ENCODE measurements at places on chromosomes 7 and 10.

DNA sequence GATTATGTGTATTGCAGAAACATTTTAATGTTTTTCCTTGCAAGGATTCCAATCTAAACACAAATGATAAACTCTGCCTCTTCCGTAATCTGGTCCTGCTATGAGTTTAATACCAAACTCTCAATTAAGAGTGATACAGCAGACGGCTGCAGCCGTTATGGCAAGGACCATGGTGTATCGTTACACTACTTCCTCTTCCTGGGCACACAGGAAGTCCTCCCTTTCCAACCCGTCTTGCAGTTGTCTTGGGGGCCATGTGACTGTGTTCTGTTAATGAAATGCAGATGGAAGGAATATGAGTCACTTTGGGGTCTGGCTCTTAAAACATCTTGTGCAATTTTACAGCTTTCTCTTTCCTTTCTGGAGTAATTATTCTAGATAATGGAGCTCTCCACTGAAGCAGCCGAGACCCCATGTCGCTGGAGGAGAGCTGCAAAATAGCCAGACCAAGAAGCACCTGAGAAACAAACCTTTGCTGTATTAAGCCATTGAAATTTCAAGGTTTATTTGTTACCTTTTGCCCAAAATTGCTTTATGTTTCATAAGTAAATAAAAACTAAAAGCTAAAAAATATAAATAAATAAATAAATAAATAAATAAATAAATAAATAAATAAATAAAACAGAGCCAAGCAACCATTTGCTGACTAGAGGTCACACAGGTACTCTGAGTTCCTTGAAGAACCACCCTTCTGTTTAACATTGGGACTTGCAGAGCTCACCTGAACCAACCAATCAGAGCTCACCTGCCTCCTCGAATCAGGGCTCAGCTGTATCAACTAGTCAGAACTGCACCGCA, 74.7 kb downstream of the FRMPD2 start:
- H3K27ac ChIP-seq = no peak overlapping the region
- no peak for DNase-seq
- no peaks in the 10 kb centered on the region for H3K4me1 ChIP-seq
- H3K27me3 ChIP-seq = no peaks in the 10 kb centered on the region

DNA sequence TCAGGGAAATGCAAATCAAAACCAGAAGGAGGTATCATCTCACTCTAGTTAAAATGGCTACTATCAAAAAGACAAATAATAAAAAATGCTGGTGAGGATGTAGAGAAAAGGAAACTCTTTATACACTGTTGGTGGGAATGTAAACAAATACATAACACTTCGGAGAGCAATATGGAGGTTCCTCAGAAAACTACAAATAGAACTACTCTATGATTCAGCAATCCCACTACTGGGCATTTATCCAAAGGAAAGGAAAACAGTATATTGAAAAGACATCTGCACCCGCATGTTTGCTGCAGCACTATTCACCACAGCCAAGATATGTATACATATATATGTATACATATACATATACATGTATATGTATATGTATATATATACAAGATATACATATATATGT, 94.2 kb downstream of the C10orf90 start:
- no peaks in the 10 kb centered on the region for H3K4me1 ChIP-seq
- no peak overlapping the region for H3K27ac ChIP-seq
- H3K36me3 ChIP-seq = no peaks in the 10 kb centered on the region
- no peaks in the 10 kb centered on the region for H3K27me3 ChIP-seq
- H3K4me3 ChIP-seq = no peak overlapping the region

- no peaks in the 10 kb centered on the region for H3K27me3 ChIP-seq
- H3K27ac ChIP-seq = no peak overlapping the region
- no peaks in the 10 kb centered on the region for H3K4me1 ChIP-seq
- no peaks in the 10 kb centered on the region for H3K36me3 ChIP-seq
Observed at GRCh38 chr7:36599645-36600313, 124.5 kb downstream of the AOAH start.

GRCh38 chr10:58570307-58570723, 57.6 kb downstream of the BICC1 start:
- H3K27ac ChIP-seq = no peak overlapping the region
- no peaks in the 10 kb centered on the region for H3K4me1 ChIP-seq
- H3K27me3 ChIP-seq = no peaks in the 10 kb centered on the region
- H3K4me3 ChIP-seq = no peak overlapping the region

DNA sequence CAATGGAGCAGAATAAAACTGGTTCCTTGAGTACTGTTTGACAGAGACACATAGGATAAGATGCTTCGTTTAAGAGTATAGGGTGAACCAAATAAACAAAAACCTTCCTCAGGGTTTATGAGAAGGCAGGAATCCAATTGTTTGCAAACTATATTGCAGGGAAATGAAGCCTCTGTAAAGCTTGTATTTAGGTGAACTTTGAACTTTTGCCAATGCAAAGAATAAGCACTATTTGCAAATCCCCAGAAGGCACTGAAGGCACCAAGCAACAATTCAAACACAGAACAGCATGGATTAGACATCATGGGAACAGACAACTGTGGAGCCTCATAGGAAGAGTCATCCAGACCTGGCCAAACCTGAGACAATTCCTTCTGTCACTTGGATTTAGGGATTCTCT, 47.1 kb upstream of the WASL start:
- no peaks in the 10 kb centered on the region for H3K36me3 ChIP-seq
- H3K4me3 ChIP-seq = no peak overlapping the region
- no peak overlapping the region for H3K27ac ChIP-seq
- no peak for DNase-seq
- H3K4me1 ChIP-seq = peaks cover 5% of the 10 kb centered on the region

- no peak overlapping the region for H3K4me3 ChIP-seq
- H3K4me1 ChIP-seq = no peaks in the 10 kb centered on the region
- H3K36me3 ChIP-seq = no peaks in the 10 kb centered on the region
Observed at GRCh38 chr7:111676811-111677210, 114.5 kb upstream of the IMMP2L start.

DNA sequence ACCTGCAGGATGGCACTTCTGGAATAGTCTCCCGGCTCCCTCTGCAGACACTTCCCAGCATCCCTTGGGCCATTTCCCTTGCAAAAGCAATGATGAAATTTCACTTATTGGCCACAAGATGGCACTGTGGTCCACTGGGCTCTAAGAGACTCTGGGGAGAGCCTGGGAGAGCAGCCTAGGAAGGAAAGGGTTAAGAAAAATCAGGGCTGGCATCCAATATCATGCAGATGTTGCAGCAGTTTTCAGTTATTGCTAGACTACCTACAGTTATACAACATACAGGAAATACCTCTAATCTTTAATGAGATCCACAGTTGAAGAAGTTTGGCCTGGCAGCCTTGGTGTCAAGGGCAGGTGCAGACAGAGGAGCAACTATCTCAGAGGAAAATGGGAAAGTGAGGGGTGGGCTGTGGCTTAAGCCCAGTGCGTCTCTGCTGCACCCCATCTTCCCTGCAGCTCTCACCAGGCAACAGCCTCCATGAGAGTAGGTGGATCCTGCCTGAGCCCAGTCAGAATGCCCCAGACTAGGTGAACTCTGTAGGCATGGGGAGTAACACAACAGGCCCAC, 100.2 kb upstream of the PRSS58 start:
- no peak for DNase-seq
- H3K27ac ChIP-seq = no peak overlapping the region
- no peaks in the 10 kb centered on the region for H3K4me1 ChIP-seq
- no peaks in the 10 kb centered on the region for H3K27me3 ChIP-seq

GRCh38 chr10:80497187-80498077, 40.3 kb upstream of the SH2D4B start:
- peak overlapping the region; percentile 80 for H3K27ac ChIP-seq
- DNase-seq = peak; percentile 76

DNA sequence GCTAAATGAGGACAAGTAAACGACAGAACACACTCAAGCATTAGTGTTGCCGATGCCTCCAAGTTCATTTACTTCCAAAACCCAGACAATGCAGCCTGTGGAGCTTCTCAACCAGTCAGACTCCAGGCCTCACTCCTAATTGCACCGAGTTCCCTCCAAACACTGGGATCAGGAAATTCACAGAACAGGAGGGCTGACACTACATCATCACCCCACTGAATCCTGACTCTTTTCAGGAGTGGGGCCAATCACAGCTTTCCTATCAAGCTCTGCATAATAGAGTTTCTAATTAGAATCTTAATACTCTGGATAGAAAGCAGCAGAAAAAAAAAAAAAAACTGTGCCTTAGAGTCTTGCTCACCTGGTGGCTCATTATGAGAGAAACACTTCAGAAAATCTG, 103.7 kb downstream of the GLI3 start:
- DNase-seq = no peak
- no peaks in the 10 kb centered on the region for H3K4me1 ChIP-seq
- H3K4me3 ChIP-seq = no peak overlapping the region
- H3K36me3 ChIP-seq = no peaks in the 10 kb centered on the region
- H3K27me3 ChIP-seq = no peaks in the 10 kb centered on the region

GRCh38 chr7:30238721-30239441, 45.5 kb upstream of the ZNRF2 start:
- H3K27me3 ChIP-seq = no peaks in the 10 kb centered on the region
- DNase-seq = no peak
- H3K4me3 ChIP-seq = no peak overlapping the region
- peaks cover 21% of the 10 kb centered on the region for H3K4me1 ChIP-seq
- H3K36me3 ChIP-seq = no peaks in the 10 kb centered on the region
- H3K27ac ChIP-seq = no peak overlapping the region

DNA sequence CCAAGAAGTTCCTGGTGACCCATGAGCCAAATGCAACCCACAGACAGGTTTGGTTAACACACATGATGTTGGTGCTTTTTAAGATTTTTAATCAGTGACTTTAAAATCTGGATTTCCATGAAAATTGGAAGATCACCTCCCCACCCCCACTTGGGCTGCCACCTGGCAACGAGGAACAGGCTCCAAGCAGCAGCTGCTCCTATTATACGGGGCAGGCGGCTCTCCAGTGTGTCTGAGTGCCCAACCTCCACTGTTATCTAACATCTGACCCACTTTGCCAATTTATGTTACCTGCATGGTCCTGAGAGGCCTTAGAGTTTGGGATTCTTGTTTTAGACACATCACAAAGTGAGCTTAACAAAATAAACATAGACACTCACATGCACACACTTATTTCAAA, 56.4 kb downstream of the SGMS1 start:
- no peaks in the 10 kb centered on the region for H3K27me3 ChIP-seq
- peaks cover 14% of the 10 kb centered on the region for H3K4me1 ChIP-seq
- DNase-seq = no peak

DNA sequence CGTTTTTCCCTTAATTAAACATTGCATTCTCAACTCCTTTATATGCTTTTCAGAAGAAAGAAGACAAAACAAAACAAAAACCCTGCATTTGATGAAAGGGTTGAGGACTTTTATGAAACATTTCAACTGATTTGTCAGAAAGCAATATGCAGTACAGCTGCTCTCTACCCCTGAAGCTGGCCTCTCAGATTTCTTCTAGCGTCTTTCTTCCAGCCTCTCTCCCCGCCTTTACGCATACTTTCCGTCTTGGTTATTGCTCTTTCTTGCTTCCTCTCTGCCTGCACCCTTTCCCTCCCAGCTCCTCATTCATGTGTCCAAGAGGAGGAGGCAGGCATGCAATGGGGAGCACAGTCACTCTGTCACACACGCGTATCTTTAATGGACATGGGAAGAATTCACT, 91.0 kb upstream of the COL1A2 start:
- H3K27ac ChIP-seq = peak overlapping the region; percentile 63
- H3K4me3 ChIP-seq = no peak overlapping the region
- no peaks in the 10 kb centered on the region for H3K36me3 ChIP-seq
- H3K27me3 ChIP-seq = no peaks in the 10 kb centered on the region

- no peak for DNase-seq
- no peaks in the 10 kb centered on the region for H3K27me3 ChIP-seq
- H3K27ac ChIP-seq = no peak overlapping the region
- H3K4me1 ChIP-seq = peaks cover 39% of the 10 kb centered on the region
- H3K4me3 ChIP-seq = no peak overlapping the region
Observed at GRCh38 chr10:7786430-7786829, 1.4 kb downstream of the KIN start.

GRCh38 chr10:18619016-18619415, 32.4 kb downstream of the NSUN6 start:
- no peak for DNase-seq
- no peaks in the 10 kb centered on the region for H3K27me3 ChIP-seq
- H3K36me3 ChIP-seq = no peaks in the 10 kb centered on the region
- H3K27ac ChIP-seq = no peak overlapping the region

- peak; percentile 75 for DNase-seq
- peaks cover 37% of the 10 kb centered on the region for H3K36me3 ChIP-seq
- H3K4me1 ChIP-seq = no peaks in the 10 kb centered on the region
- peak overlapping the region; percentile 5 for H3K4me3 ChIP-seq
Observed at GRCh38 chr10:33211106-33211878, 123.2 kb downstream of the NRP1 start.
